Ureter (tissue), 1 donor: ENCODE measurements at places on chromosomes 3 and 15. TPM values are rescaled to one million over a fixed set of nuclear protein-coding genes. Genes with fewer than 3 reads are reported as not detected.

Gene PTPN23
- 55.1 TPM for total RNA-seq

Gene C3orf52
- 50.2 TPM for total RNA-seq

Gene GOLGA6D
- not detected for total RNA-seq

Gene TIPIN
- 10.6 TPM for total RNA-seq

Gene TM4SF4
- total RNA-seq = not detected

DNA sequence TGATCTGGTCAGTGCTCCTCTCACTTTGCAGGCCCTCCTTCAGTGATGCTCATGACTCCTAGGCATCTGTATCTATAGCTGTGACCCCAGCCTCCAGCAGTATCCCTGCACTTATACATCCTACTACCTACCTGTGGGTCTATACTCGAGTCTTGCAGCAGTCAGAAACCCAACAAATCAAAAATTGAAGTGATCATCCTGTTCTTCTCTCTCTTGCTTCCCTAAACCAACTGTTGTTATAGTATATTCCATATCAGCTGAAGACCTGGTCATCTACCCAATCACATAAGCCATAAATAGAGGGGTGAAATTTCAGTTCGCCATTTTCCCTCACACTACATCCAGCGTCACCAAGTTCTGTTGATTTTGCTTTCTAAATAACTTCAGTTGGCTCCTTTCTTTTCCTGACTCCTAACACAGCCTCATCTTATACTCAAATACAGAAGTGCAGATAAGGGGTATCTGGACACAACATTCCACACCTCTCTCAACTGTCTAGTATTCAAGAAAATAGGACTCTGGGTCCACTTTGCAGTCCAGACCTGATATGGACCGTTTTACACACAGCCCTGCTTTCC is 25.9 kb upstream of the SRPRB start:
- no peak for DNase-seq

DNA sequence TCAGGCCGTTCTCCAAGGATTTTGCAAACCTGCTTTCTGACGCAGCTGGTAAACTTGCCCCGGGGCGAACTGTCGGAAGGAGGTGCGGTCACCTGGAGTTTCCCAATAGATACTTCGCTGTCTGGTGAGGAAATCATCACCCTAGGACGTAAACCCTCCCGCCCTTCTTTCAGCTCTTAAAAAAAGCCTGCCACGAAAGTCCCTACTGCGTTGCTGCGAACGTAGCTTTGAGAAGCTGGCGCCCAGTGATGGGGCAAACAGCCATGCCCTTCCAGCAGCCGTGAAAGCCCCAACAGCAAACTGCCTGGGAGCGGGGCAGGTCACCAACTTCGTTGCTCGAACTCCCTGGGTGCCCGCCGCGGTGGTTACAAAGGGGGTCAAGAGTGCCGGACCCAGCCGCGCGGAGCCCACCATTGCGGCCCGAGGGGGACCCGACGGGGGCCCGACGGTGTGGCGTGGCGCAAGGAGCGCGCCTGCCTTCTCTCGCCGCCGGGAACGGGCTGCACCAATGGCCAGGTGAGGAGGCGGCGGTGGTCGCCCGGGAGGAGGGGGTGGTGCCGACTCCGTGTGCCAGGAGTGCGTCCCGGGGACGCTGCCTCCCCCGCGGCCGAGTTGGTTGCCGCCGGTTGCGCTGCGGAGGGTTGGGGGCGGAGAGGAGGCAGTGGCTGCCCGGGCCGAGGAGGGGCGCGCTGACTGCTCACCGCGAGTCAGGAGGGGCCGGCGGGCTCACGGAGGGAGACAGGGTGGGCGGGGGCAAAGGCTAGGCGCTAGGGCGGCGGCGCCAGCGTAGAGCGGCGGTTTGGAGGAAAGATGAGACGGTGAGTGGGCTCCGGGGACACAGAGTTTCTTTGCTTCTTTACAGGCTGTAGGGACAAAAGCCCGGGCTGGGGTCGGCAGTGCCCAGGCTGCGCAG is at the start of gene PHLDB2:
Gene PHLDB2 (plus strand): TSS at position 205 of the 913 bp plus-strand sequence. CDS start 24,813 bp downstream, outside the sequence.
- peak; percentile 73 for DNase-seq

Gene GP9
- total RNA-seq = not detected

- DNase-seq = no peak
Observed at GRCh38 chr3:89560568-89560967, 453.1 kb downstream of the EPHA3 start.

DNA sequence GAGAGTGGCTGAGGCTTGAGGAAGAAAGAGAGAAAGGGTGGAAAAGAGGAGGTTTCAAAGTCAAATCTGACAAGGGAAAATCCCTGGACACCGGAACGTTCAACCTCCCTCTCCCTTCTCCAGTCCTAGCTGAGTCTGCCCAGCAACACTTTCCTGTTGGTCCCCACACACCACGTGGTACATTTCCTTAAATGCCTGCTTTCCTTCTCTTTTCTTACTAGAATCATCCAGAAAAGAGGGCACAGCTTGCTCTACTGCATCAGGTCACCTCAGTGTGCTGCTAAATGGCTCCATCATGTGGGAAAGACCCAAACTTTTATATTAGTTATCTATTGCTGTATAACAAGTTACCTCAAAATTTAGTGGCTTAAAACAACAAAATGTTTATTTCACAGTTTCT is 181.2 kb downstream of the NECTIN3 start:
- no peak for DNase-seq

DNA sequence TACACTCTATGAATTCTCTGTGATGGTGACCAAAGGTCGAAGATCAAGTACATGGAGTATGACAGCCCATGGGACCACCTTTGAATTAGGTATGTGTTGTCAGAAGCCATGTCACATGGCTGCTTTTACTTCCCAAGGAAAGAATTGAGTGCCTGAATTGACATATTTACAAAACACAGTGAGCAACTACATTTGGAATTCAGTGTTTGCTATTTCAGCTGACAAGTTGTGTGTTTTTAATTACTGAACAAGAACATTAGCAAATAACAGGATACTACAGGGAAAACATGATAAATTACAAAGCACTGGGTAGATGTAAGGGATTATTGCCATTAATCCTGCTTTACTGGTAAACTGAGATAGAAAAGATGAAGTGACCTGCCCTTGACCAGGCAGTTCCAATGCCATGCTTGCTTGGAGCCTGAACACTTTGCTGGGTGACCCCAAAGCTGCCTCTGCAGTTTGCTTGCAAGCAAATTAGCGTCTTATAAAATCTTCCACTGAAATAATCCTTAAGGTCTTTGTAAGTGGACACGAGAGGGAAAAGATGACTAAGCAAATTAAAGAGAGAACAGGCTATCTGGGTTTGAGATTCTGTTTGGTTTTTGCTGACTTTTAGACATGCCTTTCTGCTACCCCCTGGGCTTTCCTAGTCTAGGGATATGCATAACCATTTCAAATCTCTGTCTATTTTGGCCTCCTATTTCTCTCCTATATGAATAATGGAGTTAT is 98.2 kb downstream of the HCN4 start:
- no peak for DNase-seq

Gene MUC20
- 84.4 TPM for total RNA-seq

Gene PCLAF
- total RNA-seq = 1.8 TPM
